NCI-H774 (cell line): ENCODE measurements at places on chromosomes 7 and 10.
A peak's percentile ranks its signal among the peaks of the same experiment; 100 is the strongest.

GRCh38 chr7:44987457-44987856 lies 8.6 kb upstream of the MYO1G start:
- no peak for DNase-seq

DNA sequence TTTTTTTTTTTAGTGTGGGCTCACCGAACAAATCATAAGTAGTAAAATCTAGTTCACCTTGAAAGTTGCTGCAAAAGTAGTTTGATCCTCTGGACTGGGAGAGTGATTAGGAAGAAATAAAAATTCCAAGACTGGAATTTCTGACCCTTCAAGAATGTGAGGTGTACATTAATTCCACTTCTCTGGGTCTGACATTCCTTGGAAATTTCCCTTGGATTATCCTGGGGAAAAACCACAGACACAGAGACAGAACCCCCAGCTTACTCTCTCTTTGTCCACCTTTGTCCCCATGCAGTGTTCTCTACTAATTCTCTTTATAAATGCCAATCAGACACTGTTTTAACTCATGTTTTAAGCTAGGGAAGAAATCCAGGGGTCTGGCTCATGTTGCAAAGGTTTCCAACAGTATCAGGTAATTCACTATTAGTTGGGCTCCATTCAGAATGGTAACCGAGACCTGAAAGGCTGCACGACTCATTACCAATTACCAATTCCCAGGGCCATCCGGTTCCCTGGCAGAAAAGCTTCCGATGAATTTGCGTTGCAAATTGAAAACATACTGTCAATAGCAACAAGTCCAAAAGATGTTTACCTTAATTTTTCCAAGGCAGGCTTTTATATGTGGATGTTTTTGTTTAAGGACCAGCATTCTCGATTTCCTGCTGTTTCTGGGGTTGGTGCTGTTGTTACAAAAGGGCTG lies 86.3 kb downstream of the BAMBI start:
- DNase-seq: no peak

DNA sequence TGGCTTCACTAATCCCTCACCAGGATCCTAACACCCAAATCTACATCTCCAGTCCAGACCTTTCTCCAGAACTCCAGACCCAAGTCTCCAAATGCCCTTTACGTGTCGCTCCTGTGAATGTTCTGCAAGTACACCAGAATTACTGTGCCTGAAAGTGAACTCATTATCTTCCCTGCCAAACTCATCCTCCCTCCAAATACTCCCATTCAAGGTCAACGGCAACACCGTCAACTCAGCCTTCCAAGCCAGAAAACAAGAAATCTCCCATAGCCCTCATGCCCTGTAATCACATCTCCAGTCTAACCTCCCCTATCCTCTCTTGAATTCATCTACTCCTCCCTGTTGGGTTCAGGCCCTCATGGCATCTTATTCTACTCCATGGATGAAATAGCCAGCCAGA lies 12.3 kb downstream of the CREB3L2 start:
- DNase-seq: no peak

DNA sequence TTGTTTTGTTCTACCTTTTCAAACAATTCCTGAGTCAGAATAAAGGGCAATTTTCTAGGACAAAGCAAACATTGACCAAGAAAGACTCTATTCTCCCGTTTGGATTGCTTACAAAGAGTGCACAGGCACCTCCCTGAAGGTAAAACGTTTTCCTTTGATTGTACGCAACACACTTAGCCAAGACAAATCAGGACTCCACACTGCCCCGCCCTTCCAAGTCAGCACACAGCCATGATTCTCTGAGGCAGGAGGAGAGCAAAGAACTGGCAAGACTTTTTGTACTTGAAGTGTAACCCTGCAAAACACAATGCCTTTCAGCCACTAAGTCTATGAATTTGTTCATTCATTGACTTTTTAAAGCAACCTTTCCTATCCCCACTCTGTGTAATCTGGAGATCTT lies 85.0 kb upstream of the FAM180A start:
- DNase-seq: no peak

GRCh38 chr10:101453318-101453717 lies 99.4 kb downstream of the BTRC start:
- DNase-seq: no peak

DNA sequence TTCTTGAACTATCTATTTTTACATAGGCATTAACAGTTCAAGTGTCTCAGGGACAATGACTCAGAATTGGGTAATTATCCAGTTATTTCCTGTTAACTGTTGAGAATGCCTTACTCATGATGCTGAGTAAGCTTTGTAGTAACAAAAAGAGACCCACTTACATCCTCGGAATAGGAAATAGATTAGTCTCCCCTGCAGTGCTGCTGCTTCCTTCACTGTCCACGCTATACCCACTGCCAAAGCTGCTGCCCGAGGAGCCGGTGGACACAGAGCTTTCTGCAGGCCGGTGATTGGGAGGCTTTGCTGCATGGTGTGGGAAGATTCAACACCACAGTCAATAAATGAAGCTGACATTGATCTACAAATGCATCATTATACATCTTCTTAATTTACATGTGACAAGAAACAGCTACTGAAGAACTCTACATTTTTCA lies 357.1 kb downstream of the PCLO start:
- DNase-seq: no peak

DNA sequence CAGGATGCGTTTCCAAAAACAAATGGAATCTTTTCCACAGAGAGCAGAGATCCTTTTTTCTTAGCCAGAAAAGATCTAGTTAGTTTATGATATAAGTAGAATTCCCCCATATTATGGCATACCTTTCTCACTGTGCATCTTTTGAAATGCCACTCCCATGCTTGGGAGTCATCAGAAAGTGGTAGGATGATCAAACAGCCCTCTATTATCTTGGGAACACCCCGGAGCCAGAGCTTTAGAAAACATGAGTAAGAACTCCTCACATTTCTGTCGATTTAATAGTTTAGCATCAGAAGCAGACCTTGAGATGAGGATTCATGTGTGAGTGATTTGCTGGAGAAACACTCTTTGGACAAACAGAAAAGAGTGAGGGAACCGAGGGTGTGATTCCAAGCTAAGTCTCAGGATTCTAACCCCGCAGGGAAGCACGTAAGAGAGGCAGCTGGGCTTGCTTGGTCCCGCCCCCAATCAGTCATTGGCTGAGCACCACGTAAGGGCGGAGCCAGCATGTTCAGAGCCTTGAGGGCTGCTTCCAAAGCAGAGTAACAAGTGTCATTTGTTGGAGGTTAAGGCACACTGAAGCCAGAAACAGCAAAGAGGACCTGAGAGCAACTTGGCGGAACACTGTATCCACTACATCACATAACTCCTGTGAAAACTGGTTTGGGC lies 43.7 kb upstream of the NXPH1 start:
- peak; percentile 26 for DNase-seq

DNA sequence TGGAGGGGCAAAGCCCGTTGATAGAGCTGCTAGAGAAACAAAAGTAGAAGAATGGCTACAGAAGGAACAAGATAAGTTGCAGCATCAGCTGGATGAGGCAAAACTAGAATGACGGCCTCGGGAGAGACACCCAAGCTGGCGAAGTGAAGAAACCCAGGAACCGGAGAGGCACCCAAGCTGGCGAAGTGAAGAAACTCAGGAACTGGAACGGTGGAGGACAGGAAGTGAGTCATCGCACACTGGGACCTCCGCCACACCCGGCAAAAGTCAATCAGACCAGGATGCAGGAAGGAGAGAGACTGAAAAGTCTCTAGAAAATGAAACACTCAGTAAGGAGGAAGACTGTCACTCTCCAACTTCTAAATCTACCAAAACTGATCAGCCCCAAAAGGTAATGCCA lies 133.0 kb upstream of the NEBL start:
- DNase-seq: no peak

GRCh38 chr10:72009425-72010081 lies 45.4 kb downstream of the CHST3 start:
- no peak for DNase-seq

DNA sequence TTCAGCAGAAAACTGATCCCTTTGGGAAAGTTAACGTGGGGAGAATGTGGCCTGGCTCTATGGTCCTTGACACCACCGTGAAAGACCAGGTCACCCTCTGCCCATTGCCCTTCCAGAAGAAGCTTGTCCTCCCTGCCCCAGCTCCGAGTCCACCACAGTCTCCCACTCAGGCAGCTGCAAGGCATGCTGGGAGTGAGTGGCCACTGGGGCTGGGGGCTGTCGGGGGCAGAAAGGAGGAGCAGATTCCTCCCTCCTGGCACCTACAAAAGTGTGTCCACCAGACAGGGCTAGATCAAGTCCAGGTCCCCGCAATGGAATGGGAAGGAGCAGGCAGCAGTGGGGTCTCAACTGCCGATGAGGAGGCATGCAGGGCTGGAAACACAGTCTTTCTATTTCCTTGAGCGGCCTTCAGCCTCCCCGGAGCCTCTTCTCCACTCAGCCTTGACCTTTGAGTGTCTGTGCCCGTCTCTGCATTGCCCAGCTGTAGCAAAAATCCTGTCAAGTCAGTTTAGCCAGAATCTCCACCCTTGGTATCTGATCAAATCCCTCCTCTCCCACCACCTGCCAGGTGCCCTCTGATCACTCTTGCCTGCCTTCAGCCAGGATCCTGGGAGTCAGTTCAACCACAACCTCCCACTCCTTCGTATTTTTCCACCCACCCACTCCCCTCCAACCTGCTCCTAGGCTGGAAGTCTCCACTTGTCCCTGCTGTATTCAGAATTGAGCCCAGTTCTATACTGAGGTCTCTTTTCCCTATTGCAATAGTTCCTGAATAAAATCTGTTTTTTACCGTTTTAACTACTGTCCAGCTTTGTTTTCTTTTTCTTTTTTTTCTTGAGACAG lies 6.9 kb upstream of the ZNF316 start:
- no peak for DNase-seq

- peak; percentile 58 for DNase-seq
Measured at GRCh38 chr7:28356619-28357018, 55.7 kb upstream of the CREB5 start.

DNA sequence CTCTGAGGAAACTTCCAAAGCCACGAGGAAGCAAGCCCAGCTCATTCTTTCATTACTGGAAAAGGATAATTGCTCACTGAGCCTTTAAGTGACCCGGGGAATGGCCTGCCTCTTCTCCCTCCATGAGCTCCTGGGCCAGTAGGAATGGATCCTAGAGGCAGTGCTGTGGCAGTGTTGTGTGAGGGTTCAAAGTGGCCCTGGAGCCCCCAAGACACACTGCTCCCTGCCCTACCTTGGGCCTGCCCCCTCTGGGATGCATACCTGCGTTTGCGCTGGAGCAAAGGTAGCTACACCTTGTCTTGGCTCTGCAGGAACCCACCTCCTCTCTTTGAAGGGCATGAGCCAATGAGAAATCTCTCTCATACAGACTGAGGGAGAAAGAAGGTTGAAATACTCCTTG lies 115.8 kb upstream of the ANLN start:
- DNase-seq: no peak

GRCh38 chr10:21015851-21016250 lies 118.7 kb upstream of the NEBL start:
- DNase-seq: no peak

DNA sequence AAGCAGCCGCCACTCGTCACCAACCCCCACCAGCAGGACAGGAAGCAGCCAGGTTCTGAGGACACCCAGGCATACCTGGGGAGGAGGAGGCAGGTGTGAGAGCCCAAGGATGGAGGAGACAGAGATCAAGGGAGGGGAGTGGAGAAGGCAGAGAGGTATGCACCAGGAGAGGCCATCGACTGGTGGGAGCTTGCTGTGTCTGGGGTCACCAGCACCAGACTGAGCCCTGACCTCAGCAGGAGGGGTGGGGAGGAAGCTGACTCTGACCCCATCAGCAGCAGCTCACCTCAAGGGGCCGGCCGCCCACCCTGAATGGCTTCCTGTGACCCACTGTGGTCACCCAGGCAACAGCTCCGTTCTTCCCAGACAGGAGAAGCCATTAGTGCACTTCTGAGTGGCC lies 7.8 kb downstream of the VIPR2 start:
- no peak for DNase-seq
